ENCODE measurements at places on chromosomes 7 and 10.
A peak's percentile ranks its signal among the peaks of the same experiment; 100 is the strongest.

DNA sequence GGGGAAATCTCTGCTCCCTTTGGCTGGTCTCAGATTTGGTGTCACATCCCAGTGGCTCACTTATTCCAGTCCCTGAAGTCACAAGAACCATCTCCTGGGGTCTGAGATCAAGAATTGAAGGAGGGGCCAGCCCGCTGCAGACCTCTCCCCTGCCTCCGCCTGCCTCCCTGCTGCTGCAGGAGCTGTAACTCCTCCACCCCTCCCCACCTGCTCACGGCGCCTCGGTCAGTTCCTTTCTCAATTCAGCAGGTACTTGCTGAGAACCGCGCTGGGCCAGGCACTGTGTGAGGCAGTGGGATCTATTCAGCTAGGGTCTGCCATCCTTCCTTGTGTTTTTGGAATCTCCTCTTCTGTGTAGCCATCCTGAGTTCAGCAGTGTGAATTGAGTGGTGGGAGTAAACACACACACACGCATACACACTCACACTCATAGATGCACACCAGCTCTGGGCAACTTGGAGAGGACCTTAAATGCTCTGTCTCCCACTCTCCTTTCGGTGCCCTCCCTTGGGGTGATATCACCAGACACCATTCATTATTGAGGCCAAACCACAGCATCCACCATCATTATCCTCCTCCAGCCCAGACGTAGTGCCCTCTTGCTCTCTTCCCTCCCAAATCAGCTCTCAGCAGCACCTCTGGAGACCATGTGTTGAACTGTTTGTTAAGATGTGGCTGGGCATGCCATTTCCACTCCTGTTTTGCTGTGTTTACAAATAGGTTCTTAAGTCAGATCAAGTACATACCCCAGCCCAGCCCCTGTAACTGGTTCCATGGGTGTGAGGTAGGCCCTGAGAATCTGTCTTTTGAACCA lies 22.0 kb upstream of the ANKRD2 start:
- DNase-seq = no peak

- no peak for DNase-seq
Measured at GRCh38 chr7:116327752-116328151, 117.4 kb downstream of the TES start.

GRCh38 chr10:63702092-63702491 lies 180.9 kb downstream of the REEP3 start:
- no peak for DNase-seq

DNA sequence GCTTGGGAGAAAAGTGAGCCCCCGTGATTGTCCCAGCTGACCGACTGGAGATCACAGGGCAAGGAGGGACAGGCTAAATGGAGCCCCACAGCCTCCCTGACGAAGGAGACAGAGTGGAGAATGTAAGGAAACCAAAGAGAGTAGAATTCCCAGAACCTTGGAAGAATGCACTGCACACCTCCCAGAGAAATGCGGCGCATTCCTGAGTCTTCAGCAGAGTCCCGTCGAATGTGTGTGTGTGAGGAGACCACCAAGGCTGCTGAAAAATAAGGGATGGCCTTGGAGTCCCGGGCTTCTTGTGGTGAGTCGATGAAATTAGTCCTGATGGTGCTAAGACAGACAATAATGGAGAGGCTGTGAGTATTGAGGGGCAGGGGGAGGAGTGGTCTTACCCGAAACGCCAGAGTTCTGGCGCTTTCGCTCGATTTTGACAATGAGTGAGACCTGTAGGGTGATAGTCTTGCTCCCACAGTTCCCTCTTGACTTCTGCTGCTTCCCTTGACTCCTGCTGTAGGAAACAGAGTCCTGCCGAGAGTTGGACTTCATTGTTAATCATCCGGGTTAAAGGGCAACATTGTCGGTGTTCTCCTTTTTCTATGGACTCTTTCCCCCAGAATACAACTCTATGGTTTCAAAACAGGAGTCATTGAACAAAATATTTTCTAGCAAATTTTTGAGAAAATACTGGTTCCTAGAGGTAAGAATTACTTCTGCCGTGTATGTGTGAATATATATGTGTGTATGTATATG lies 103.2 kb downstream of the CNNM2 start:
- DNase-seq = no peak

GRCh38 chr7:74116356-74116755 lies 32.8 kb downstream of the LIMK1 start:
- DNase-seq = no peak

- no peak for DNase-seq
Measured at GRCh38 chr7:25707768-25708620, 444.0 kb upstream of the NFE2L3 start.

- no peak for DNase-seq
Measured at GRCh38 chr7:93765475-93765874, 125.1 kb downstream of the TFPI2 start.

DNA sequence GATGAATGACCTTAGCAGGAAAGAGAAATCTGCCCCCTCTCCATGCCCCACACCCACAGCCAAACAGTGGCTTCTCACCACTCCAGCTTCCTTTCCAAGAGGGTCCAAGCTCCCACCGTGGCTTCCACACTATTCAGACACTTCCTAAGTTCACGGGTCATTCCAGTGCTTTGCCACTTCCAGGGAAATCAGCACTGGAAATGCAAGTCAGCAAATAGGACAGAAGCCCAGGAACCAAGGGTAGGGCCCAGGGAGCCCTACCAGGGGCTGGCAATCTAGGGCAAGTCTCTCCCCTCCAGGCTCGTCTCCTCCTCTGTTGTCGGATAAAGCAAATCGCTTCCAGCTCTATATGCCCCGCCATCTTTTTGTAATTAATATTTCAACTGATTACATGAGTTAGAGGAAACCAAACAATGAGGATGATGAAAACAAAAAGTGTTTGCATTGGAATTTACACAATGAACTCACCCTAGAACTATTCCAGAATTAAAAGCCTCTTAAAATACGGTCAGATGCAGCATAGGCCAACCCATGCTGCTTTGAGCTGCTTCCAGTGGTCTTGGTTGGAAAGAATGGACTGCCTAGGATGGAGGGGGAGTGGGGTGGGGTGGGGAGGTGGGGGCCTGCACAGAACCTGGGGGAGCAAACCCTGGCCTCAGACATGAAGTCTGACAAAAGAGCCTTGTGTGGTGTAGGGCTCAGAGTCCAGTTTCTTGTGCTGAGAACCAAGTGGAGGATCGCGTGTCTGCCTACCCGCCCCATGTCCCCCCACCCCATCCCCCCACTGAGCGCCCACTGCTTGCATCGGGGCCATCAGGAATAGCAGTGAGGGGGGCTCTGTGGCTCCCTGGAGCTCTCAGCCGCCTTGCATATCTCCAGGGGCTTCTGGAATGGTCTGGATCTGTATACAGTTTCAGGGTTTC lies 74.6 kb upstream of the CPXM2 start:
- no peak for DNase-seq

GRCh38 chr7:143008007-143008901 lies 18.7 kb downstream of the OR9A2 start:
- DNase-seq = peak; percentile 66

- no peak for DNase-seq
Measured at GRCh38 chr10:26593896-26594295, 103.6 kb upstream of the PDSS1 start.

DNA sequence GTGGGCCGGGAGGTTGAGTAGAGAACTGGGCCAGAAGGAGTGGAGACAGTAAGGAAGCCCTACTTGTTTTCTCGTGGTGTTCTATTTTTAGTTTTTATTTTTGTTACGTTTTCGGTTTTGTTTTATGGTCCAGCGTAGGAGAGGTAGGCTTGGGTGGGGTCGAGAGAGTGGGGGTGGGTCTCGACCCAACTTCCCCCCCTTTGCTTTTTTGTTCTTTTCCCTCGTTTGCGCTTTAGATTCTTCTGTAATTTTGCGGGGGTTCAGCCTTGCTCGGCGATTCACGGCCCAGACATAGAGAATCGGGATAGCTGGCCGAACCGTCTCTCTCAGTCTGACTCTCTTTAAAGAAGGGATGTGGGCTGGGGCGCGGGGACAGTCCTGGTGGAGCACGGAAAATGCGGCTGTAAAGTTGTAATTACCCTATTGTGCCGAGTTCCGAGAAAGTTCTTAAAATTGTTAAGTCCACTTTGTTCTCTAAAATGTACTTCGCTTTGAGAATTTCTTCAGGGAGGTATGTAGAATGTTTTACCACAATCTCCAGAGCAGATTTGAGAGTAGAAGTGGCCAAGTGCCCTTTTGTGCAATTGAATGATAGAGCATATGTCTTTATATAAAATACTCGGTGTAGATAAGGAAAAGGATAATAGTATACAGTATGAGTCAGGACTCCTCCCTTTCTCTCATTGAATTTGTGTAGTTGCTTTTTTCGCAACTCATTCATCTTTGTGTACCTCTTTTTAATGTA lies 816 bp downstream of the DMTF1 start:
- no peak for DNase-seq

- DNase-seq = no peak
Measured at GRCh38 chr10:105950410-105950809, 1214.1 kb downstream of the SORCS1 start.

DNA sequence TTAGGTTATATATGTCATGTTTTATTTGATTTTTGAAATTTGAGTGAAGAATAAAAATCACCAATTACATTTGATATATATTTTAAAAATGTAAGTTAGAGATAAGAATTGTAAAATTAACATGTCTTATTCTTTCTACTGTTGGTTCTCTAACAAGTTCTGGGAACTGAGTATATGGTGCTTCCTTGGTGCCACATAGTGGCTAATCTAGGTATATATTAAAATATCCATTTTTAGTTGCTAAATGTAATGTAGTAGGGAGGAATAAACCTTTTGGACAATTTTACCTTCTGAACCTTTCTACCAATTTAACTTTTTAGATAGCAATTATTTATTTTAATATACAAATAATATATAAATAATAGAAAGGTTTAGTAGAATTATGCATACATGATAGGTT lies 17.5 kb downstream of the CFAP69 start:
- DNase-seq = no peak

- no peak for DNase-seq
Measured at GRCh38 chr10:10794046-10794445, 223.6 kb upstream of the CELF2 start.

GRCh38 chr10:118173296-118173695 lies 126.6 kb upstream of the RAB11FIP2 start:
- no peak for DNase-seq

GRCh38 chr7:37076668-37077067 lies 352.4 kb upstream of the AOAH start:
- no peak for DNase-seq

GRCh38 chr7:44293561-44294324 lies 31.7 kb downstream of the CAMK2B start:
- no peak for DNase-seq

DNA sequence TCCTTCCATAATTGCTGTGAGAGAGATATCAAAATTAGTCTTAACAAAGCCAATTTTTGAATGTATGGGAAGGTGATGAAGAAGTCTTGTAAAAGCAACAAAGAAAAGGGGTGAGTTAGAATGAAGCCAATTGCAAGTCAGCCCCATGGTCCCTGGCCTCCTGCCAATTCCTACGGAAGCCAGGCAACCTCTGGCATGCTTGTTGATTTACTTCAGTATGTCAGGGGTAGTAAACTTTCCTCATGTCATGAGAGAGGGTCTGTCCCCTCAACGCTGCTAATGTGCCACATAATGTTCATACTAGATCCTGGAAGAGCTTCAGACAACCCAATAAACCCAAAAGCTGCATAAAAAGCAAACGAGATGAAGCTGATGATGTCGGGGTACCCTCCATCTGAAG lies 159.1 kb upstream of the YAE1 start:
- no peak for DNase-seq

GRCh38 chr10:117863771-117864170 lies 183.0 kb downstream of the RAB11FIP2 start:
- no peak for DNase-seq

DNA sequence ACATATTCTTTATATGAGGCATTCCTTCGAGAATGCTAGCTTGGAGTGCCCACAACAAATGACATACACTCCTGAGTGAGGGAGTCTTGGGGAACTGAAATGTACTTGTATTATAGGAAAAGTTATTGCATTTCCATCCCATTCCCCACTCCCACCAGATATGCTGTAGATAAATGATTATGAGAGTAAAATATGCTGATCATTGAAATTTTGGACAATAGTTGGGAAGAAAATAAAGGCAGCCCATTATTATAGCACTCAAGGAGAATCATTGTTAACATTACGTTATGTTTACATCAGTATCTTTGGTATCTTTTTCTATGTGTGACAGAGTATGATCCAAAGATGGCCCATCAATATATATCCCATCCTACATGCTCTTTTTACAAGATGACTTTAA lies 194.4 kb downstream of the GATA3 start:
- no peak for DNase-seq

DNA sequence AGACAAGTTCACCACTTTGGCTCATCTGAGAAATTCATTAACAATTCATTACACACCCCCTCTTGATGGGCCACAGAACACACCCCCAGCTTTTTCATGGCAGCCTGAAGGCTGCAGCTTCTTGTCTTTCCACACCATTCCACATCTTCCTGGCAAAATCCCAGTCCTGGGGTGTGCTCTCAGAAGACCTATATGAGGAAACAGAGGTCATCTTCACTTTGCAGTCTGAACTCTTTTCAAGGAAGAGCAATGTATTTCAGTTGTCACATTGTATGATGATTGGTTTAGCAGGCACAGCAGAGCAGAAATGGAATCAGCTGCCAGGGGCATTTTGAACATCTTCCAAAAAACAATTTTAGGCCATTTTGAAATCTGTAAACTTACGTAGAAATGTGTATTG lies 7.8 kb upstream of the LRRC27 start:
- DNase-seq = no peak

DNA sequence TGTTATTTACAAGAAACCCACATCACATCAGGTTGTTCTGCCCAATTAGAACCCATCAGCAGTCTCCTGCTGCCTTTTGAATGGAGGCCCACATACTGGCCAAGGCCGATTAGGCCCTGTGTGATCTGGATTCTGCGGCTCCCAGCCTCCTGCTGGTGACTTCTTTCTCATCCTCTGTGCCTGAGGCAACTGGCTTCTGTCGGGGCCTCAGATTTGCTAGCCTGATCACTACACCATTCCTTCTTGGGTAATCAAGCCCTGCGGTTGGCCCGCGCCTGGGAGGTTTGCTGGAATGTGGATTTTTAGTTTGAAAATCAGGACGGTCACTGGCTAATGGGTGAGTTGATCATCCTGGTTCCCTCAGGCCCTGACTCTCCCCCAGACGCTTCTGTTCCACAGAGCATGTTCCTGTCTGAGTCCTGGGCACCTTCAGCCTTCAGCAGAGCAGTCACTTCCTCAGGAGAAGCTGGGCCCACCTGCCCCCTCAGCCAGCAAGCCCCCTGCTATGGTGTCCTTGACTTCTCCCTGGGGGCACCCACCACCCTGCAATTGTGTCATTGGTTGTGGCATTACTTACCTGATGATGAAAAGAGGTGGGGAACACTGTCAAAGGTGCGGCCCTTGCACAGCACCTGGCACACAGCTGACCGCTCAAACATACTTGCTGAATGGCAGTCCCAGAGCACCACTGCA lies 207.6 kb downstream of the PHTF2 start:
- no peak for DNase-seq

DNA sequence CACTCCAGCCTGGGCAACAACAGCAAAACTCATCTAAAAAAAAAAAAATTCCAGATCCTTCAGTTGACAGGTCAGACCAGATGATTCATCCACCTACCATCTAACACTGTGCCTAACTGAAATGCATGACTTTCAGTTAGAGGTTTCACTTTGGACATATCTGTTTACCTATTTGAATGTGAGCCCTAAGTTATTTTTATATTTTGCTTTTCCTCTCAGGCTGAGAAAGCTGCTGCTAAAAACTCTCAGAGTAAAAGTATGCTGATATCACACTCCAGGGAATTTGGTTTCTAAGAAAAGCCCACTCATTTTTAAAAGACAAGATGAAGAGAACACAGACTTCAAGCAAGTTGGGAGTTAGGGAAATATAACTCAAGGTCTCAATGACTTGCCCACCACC lies 126.0 kb downstream of the SGMS1 start:
- DNase-seq = no peak

- no peak for DNase-seq
Measured at GRCh38 chr10:106931159-106931852, 233.2 kb downstream of the SORCS1 start.

Measured in activated T-helper 1 cell treated with anti-CD3 and anti-CD28 coated beads, Interleukin-2, amount 50 U/mL, for 16 hours (primary cell).